ENCODE measurements at places on chromosomes 7 and 10.

- no peak for DNase-seq
Observed at GRCh38 chr10:70087616-70088307, 35.1 kb downstream of the MACROH2A2 start.

DNA sequence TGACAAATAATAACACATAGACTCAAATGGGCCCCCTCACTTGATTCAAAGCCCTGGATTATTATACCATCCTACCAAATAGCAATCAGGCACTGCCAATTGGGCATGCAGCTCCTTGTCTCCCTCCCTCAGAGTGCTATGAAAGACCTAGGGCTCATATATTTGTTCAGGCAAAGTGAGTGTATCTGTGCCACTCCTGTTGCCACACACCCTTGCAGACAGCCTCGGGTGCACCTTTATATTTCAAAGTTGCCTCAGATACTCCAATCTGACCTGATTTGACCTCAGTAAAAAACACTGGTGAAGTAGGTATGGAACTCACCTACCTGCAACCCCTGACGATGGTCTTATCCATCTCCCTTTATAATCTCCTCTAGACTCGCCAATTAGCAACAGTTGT lies 3.0 kb upstream of the NAMPT start:
- DNase-seq: no peak

DNA sequence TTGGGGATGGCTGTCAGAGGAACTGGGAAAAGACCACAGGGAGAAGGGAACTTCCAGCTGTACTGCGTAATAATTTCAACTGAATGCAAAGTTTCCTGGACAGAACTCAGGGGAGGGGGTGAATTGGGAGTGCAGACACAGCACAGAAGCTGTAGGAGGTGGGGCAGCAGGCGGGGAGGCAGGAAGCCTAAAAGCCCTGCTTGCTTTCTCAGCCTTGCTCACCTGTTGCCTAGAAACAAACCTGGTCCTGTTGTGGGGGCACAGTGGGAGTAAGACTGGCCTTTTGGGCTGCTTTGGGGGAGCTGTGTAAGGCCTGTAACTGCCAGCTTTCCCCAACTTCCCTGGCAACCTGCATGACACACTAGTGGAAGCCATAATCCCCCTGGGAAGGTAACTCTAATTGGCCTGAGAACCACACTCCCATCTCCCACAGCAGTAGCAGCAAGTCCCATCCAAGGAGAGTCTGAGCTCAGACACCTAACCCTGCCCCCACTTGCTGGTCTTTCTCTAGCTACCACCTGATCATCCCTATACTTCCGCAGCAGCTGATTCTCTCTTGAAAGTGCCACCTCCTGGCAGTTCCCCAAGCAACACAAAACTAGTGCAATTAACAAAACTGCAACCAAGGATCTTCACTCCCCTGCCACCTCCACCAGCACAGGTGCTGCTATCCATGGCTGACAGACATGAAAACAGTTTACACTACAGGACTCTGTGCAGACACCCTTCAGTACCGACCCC lies 1239.3 kb downstream of the SORCS1 start:
- DNase-seq: no peak

DNA sequence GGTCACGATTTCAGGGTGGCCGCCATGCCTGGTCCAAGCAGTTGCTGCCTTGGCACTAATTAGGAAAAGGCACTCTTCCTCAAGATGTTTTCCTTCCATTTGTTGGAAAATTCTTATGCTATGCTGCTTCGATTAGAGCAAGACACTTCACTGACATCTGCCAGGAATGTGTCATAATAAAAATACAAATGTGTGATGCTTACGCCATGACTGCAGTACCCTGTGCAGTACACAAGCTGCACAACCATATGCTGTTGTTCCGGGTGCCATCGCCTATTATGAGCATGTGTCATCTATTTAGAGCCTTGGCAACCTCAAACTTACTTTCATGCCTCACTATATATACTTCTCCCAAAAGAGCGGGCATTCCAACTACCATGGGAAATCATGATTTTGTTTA lies 14.9 kb upstream of the MPP7 start:
- DNase-seq: no peak

- DNase-seq: no peak
Observed at GRCh38 chr10:5583525-5584175, 58.9 kb downstream of the CALML3 start.

DNA sequence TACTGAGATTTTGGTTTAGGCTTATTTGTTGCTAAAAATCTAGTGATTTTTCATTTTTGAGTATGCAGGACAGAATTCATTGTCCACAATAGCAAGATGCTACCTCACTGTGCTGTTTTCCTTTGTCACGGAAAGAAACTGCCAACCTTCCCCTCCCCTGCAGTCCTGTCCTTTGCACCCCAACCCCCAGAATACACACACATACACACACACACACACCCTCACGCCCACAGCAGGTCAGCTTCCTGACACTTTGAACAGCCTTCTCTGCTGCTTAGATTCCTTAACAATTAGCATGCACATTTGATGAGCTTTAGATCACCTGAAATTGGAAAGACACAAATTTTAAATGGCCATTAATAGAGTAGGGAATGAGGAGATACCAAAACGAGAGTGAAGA lies 32.1 kb downstream of the ARMC3 start:
- DNase-seq: no peak

DNA sequence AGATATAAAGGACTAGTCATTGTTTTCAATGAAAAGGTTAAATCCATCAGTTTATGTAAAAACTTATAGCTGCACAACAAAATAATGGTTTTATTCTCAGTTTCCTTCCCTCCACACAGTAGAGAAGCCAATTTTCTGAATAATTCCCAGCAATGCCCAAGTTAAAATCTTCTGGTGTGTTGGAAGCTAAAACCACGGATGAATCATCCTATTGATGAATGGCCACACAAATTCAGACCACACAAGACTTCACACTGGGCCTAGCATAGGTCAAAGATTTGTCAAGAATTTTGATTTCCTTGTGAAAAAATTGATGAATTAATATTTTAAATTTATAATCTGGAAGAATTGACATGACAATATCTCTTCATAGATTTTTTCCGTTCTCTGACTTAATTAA lies 617.6 kb downstream of the INHBA start:
- no peak for DNase-seq

DNA sequence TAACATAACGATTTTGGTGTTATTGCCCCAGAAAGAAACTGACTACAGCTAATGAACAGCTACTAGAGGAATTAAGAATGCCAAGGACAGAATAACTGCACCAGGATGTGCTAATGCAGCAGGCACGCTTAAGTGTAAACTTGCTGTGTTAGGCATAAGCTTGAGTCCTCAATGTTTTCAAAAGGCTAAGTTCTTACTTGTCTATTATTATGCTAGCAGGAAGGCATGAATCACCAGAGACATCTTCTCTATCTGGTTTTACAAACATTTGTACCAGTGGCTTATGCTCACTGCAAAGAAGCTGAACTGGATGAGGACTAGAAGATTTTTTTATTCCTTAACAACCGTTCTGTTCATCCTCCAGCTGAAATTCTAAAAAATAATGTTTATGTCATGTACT lies 1035.3 kb downstream of the NRG3 start:
- DNase-seq: no peak
